ENCODE measurements at places on chromosomes 11 and 22.

DNA sequence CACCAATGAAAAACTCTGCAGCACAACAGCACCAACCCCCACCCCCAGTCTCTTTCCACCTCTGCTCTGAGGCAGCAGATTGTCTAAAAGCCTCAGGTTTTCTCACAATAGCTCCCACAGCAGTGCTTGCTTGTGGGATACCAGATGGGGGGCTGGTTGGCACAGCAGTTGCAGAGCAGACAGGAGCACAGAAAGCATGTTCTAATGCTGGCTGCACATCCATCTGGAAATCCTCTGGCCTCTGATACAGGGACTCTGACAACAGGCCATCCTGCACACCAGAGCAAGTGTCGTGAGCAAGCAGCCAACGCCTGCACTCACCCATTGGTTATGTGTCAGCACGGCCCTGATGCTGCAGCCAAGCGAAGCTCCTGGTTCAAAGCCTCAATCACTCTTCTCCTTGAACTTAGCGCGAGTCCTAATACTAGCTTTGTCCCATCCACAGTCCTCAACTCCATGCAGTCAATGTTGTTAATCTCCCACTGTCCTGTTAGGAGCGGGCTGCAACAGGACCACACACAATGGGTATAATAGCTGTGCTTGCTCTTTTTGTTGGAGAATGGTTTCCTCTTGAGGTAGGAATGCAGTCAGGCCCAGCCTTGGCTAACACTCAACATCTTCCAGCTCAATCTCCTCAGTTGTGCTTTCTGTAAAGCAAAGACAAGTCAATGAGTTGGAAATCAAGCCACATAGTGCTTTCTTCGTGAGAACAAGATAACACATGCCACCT is 30.3 kb downstream of the VSTM5 start:
- no peak for DNase-seq

DNA sequence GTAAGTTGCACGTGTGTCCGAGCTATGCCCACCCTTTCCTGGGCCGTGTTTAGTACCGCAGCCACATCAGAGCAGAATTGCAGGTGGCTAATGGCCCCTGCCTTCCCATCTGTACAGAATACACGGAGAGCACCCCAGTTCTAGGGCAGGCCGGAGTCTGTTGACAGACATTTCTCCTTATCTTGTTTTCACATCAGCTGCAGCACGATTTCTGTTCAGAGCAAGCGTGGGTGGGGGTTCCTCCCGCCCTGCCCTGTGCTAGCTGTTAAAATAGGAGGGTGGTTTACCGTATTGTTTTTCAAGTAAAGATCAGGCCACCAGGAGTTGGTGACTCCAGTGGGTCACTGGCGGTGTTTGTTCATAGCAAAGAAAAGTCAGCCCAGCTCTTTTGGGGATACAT is 41.1 kb downstream of the UBASH3B start:
- DNase-seq, result no peak

GRCh38 chr22:19046719-19047609 is 75.2 kb downstream of the DGCR2 start:
- no peak for DNase-seq

GRCh38 chr11:110858547-110858921 is 146.3 kb upstream of the ARHGAP20 start:
- DNase-seq, result no peak

DNA sequence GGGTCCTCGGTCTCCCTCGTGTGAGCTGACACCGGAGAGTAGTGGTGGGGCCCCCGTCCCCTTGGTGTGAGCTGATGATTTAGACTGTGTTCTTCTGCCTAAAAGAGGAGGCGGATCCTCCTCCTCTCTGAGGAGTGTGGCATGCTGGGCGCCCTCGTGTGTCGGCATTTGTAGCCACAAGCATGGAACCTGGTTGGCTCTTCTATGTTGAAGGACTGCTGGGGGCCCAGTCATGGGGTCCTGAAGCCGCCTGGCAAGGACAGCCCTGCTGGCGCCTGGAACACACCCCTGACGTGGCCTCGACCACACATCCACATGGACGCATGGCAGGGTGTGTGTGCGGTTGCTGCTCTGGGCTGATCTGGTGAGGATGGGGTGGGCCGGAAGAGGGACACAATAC is 50.2 kb downstream of the AP2A2 start:
- DNase-seq, result no peak

DNA sequence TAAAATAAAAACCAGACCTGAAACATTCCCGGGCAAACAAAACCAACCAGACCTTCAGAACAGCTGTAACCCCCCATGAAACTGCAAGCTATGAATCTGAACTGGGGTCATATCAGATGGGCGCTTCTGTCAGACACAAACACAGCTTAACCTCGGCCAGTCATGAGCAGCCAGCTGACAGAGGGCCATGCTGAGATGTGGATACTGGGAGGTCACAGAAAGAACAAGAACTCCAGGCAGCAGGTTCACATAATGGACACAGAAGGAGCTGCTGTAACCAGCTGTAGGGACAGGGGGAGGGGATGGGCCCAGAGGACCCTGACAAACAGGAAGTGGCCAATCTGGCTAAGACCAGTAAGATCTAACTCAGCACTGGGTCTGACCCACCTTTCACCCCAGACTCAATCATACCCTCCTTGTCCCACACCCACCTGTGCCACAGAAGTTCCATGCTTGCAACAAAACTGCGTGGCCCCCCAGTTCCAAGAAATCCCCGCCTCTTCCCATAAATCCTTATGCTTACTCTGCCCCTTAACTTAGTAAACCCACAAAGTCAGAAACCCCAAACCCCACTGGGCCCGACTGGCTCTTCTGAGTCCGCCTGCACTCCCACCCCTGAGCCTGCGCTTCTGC is 4.0 kb downstream of the APOL4 start:
- DNase-seq, result no peak

GRCh38 chr22:48045369-48045768 is 1282.9 kb downstream of the TBC1D22A start:
- no peak for DNase-seq

DNA sequence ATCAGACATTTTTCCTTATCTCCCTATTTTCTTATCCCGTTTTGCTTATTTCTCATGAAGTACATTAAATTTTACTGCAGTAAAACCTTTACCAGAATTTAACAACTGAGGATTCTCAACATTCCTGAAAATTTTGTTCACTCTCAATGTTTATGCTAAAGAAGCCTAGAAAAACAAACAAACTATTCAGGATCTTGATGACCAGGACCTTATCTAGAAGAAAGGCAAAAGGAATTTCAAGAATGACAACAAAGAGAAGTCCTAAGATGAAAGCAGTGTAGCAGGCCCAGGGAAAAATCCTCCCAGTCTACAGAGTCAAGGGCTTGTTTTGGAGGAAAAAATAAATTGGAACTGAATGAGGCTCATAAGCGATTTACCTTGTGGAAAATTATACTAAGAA is 283.3 kb upstream of the ARHGAP42 start:
- peak; percentile 37 for DNase-seq

GRCh38 chr11:19982774-19983495 is 177.3 kb downstream of the DBX1 start:
- no peak for DNase-seq

DNA sequence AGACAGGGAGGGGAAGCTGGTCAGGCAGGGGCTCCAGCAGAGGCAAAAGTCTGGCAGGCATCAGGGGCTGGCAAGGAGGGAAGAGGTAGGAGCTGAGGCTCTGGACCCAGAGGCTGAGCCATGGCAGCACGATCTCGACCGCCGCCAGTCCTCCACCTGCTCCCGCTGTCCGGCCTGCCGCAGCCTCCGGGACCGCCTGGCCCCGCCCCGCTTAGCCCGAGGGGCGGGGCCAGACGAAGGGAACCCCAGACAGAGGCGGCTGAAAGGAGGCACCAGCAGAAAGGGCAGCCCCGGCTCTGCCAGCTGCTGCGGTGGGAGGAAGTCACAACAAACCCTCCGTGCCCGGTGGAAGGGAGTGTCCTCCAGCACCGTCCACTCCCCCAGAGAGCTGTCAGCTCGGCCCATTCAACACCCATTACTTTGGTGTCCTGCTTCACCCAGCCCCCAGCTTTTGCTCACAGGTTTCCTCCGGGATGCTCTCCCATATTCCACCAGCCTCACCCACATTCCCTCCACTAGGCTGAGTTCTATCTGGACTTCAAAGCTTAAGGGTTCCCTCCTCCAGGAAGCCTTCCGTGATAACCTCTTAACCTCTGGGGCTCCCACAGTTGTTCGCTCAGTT is at the start of gene MFNG:
MFNG (minus strand) TSS at position 161 of the 622 bp plus-strand sequence. CDS start 207 bp downstream, outside the sequence.
- no peak for DNase-seq

All from BJ (cell line).